ENCODE measurements at places on chromosomes 3 and 15. TPM values are rescaled to one million over a fixed set of nuclear protein-coding genes. Genes with fewer than 3 reads are reported as not detected.

- no peak for DNase-seq
Measured at GRCh38 chr15:88894819-88895767, at the start of gene HAPLN3. HAPLN3 (minus strand) TSS chr15:88895544; CDS start chr15:88887298, 8,246 bp downstream.

GRCh38 chr3:141015481-141015880 is 35.7 kb upstream of the SPSB4 start:
- no peak for DNase-seq

DNA sequence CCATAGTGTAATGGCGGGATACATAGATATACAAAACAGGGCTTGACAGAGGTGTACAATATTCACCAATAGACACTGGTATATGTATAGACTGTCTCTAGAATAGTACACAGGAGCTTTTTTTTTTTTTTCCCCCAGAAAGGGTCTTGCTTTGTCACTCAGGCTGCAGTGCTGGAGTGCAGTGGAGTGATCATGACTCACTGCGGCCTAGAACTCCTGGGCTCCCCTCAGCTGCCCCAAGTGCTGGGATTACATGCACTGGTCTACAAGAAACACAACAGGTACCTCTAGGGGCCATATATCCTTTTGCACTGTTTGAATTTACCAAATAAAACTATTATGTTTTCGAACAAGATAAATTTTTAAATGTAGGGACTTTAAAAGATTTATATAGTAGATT is 12.3 kb downstream of the RHOA start:
- DNase-seq: no peak

- no peak for DNase-seq
Measured at GRCh38 chr3:4984511-4984864, 5.3 kb downstream of the BHLHE40 start.

DNA sequence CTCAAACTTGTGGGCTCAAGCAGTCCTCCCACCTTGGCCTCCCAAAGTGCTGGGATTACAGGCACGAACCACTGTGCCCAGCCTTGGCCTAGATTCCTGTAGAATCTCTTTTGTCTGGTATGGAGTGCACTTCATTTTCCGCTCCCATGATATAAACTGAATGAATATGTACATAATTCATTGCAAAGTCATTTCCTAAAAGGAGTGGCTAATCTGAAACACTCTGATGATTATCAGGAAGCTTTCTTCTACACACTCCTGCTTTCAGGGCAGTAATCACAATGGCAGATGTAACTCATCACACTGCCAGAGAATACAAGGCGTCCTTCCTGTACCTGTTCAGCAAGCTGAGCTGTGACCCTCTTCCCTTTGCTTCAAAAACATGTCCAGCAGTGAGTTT is 28.6 kb downstream of the RLBP1 start:
- no peak for DNase-seq

GRCh38 chr3:45841420-45841756 is 531 bp downstream of the LZTFL1 start:
- DNase-seq: no peak

DNA sequence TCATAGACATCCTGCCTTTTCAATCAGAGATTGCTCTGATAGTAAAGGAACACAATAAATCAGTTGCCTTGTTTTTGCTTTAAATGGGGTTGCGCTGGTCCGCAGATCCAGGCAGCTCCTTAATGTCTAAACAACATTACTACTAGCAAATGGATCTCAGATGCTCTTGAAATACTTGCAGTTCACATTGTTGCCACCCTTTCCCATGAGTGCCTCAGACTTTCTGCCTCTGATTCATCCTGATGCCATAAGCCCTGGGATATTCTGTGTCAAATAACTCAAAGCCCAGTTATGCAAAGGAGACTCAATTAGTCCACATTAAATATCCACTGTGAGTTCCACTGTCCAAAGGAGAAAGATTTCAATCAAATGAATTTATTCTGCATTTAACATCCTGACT is 196.7 kb downstream of the PLCH1 start:
- no peak for DNase-seq

- no peak for DNase-seq
Measured at GRCh38 chr3:13876451-13877100, 3.3 kb downstream of the WNT7A start.

Gene DCLK3
- 0.16 TPM for total RNA-seq

Gene GP5
- not detected for total RNA-seq

Gene TRIM59
- 0.77 TPM for total RNA-seq

Gene FSIP1
- 1.2 TPM for total RNA-seq

Gene EFCAB12
- total RNA-seq: not detected
